GM23248 (cell line): ENCODE measurements at places on chromosomes 3 and 15.
A peak's percentile ranks its signal among the peaks of the same experiment; 100 is the strongest.

DNA sequence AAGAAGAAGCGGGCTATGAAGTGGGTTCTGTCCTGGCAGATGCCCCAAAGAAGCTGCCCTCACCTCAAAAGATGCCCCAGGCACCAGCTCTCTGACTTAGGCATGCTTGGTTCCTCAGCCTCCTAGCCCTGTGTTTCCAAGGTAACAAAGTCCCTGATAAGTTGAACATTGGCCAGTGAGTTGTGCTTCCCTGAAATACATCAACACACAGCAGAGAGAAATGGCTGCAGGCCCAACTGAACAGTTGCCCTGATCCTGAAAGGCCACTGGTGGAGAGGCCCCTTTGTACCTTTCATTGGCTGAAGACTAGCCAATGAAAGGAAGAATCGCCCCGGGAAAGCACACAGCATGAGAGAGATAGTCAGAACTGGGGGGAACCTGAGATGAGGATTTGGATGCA, 169.9 kb upstream of the CTNNB1 start:
- DNase-seq: no peak

DNA sequence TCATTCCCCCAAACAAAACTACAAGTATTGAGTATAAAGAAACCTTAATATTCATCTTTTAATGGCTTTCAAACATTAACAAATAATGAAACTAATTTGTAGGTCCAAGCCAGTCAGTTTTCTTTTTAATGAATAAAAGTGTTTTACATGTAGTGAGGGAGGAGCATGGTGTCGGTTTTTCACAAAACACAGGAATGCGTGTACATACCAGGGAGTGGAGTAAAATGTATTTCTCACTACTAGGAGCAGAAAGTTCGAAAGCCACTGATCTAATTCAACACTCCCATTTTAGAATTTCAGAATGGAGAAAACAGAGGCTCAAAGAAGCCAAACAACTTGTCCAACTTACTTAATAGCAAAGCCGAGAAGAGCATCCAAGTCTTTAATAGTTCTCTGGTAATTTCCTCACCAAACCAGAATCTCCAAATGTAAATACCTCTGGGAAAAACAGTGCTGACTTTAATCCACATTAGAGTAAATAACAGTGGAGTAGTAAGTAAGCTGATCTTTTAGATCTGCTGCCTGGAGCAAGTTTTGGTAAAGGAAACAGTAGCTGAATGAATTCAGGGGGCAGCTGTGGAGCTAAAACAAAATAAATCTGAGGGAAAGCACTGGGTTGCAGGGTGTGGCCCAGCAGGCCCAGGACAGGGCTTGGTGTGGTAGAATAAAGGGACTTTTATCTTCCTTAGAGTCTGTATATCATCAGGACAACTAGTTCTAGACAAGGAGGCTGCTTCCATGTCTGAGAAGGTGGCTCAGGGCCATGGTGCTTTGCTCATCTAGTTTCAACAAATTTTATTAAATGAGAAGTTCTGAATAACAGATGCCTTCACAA, 7.9 kb downstream of the ANP32A start:
- DNase-seq: peak; percentile 59

GRCh38 chr3:188915127-188915526, 256.6 kb upstream of the TPRG1 start:
- peak; percentile 68 for DNase-seq

DNA sequence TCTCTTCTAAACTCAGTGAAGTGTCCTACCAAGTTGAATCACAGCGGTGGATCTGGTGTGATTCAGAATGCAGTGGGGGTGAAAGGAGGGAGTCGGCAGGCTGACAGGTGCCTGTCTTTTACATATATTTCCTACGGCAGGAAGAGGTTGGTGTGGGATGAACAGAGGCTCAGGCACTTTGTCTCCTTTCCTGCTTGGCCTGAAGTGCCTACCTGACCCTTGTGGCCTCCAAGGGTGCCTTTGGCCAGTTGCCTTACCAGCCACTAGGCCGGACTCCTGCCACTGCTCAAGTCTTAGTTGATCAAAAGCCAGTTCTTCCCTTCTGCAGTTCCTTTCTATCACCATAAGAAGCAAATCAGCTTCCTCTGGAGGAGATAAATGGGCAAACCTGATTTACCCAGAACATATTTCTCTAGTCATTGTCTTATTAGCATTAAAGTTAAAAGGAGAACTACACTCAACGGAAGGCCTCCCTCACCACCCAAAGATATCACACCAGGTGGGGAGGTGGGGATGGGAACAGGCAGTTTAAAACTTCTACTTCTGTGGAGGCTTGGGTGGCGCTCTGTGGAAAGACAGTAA, 52.1 kb downstream of the CRTC3 start:
- no peak for DNase-seq

- no peak for DNase-seq
These were observed 30.7 kb downstream of the TRPM1 start for GRCh38 chr15:31070867-31071266.

- no peak for DNase-seq
These were observed 74.7 kb downstream of the DPPA2 start for GRCh38 chr3:109241459-109242186.
